NCI-H526 treated with DMSO at 0.1 percent for 48 hours (cell line): ENCODE measurements at places on chromosomes 2 and 18.
A peak's percentile ranks its signal among the peaks of the same experiment; 100 is the strongest.

GRCh38 chr18:34159691-34160185, 65.0 kb downstream of the NOL4 start:
- peak; percentile 9 for DNase-seq

DNA sequence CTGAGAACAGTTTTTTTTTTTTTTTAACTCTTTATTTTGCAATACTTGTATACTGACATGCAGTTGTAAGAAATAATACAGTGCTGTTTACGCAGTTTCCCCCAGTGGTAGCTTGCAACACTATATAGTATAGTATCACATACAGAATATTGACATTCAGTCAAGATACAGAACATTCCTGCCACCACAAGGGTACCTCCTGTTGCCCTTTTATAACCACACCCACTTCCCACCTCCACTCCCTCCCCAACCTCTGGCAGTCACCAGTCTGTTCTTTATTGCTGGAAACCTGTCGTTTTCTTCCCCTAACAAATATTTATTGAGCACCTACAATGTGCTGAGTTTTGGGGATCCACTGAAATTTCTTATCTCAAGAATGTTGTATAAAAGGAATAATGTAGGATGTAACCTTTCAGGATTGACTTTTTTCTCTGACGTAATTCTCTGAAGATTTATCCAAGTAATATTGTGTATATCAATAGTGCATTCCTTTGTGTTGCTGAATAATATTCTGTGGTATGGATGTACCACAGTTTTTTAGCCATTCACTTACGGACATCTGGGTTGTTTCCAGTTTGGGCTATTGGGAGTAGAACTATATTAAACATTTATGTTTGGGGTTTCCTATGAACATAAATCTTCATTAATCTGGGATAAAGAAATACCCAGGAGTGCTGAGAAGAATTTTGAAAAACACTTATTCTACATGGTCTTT, 51.4 kb upstream of the EML6 start:
- no peak for DNase-seq

DNA sequence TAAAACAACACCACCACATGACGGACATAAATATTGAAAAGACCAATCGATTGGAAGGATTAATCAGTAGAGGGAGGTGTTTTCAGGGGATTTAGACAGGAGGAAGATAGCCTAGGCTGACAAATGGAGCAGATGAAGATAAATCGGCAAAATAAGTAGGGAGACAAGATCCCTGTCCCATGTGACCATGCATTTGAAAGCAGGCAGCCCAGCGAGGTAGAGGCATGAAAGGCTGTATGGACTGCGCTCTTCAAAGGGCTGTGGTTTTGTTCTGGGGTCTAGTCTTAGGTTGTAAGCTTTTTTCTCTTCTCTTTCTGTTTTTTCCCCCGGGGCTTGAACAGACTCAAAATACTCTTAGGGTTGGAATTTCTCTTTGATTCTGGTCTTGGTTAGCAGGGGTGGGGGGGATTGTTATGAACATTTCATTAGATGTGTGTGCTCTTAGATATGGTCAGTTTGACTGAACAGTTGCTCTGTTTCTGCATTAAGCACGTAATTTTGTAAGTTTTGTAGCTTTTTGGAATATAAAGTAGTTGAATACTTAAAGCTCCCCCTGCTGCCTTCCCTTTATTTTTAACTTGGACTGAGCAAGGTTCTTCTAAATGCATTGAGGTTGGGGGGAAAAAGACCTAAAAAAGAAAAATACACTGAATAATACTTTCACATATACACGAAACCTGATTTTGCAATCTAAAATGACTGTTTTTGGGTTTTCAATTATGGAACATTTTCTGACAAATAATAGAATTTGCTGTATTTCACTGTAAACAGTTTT, 32.2 kb downstream of the ZNF532 start:
- DNase-seq = no peak

- DNase-seq = no peak
Observed at GRCh38 chr2:206273905-206274304, 558 bp upstream of the ZDBF2 start.

DNA sequence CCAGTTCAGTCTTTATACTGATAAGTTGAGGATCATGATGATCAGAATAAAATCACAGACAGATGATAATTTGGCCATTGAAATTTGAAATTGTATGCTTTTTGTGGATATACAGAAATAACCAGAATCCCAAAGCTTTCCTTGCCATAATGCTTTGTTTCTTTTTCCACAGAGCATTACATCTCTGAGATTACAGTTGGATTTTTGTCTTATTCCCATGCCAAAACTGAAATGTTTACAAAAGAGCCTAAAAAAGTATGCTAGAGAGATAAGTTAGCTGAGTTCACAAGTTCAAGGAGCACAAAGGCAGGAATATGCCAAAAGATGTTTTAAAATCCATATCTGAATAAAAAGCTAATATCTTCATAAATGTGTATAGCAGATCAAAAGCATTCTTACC, 321.3 kb downstream of the PID1 start:
- DNase-seq = no peak

DNA sequence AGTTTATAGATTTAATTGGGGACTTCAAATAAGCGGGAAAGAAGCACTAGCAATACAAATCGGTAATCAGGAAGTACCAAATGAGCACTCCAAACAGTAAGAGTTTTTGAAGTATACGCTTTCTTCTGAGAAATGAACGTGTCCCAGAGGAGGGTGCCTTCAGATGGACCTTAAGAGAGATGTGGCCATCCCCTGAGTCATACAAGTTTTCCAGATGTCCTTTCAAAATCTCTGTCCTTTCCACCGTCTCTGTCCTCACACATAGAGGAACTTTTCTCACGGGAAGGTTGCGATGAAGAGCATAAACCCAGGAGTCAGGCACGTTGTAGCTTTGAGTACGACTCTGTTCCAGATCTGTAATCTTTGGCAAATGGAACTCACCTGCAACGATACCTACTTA, 1.7 kb upstream of the SMAD2 start:
- no peak for DNase-seq

DNA sequence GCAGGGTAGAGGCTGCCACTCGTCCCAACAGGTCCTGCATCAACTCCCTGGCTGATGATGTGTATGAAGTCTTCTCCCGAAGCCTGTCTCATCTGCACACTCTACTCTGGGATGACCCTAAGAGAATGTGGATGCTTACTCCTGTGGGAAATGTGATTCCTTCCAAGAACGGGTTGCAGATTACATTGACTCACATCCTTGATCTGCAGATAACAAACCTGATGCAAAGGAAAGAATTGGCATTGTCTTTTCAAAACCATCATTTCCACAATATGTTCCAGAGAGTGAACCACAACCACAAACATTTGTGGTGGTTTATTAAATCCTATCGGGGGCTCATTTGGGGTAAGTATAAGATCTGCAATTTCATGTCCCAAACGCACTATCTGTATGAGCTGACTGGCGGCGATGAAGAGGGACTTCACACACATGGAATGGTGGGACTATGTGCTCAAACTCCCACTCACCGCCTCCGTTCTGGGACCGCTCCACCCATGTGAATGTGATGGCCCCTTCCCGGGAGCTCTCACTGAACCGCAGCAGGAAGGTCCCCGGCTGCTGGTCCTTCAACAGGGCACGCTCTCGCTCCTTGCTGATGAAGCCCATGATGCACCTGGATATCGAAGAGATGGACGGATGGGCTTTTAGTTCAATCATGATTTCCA, 35.5 kb downstream of the STAT1 start:
- no peak for DNase-seq

DNA sequence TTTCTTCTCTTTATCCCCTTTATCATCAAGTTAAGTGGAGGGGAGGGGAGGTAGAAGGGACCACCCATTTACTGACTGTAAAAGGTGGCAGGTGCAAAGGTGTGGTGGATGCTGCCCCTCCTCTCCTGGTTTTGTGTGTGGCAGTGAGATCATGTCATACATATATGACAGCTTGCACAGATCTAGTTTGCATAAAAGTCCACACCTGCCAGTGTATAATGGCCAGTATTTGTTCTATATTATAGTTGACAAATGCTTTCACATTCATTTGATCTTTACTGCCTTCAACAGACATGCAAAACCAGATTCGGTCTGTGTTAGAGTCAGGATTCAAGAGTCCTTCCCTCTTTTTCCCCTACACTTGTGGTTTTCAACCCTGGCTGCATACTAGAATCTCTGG, 55.1 kb downstream of the TGFA start:
- peak; percentile 98 for DNase-seq

- DNase-seq = no peak
Observed at GRCh38 chr2:17313261-17313660, 205.0 kb downstream of the RAD51AP2 start.

DNA sequence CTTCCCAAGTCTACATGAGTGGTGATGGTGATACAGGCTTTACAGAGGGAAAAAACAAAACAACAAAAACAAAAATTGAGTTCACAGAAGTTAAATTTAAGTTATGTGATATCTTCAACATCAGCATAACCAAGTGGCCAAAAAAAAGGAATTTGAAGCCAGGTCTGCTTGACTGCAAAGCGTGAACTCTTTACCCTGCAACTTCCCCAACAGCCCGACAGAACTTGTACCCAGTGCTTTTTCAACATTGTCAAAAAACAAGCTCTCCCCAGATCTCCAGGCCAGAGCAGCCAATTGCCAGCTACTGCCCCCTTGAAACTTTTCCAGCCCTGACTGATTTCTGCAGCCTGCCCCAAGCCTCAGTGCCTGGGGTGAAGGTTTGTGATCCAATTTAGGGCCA, 76.7 kb downstream of the RNF144A start:
- no peak for DNase-seq

DNA sequence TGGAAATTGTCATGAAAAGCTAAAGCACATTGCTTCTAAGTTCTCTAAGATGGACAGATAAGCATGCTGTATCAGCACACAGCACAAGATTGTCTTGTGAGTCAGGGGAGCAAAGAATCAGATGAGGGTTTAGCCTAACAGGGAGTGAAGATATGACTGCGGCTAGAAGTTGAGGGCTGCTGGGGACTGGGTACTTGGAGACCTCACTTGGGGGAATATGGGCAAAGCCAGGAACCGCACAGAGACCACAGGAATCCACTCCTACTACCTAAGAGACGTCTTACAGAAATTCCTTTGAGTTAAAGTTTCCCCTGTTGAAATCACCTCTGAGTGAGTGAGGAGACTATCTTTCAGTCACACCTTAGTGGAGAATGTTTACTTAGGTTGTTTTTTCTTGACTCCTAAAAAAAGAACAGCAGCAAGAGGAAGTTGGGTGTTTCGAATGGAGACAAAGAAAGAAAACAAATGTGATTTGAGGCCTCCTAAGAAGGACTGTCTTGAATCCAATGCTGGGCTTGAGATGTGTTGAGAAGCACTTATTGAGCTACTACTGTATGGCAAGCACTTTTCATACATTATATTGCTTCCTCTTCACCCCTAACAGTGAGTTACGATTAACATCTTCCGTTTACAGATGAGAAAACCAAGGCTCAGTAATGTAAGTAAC, 100.7 kb downstream of the ANKRD44 start:
- DNase-seq = no peak

DNA sequence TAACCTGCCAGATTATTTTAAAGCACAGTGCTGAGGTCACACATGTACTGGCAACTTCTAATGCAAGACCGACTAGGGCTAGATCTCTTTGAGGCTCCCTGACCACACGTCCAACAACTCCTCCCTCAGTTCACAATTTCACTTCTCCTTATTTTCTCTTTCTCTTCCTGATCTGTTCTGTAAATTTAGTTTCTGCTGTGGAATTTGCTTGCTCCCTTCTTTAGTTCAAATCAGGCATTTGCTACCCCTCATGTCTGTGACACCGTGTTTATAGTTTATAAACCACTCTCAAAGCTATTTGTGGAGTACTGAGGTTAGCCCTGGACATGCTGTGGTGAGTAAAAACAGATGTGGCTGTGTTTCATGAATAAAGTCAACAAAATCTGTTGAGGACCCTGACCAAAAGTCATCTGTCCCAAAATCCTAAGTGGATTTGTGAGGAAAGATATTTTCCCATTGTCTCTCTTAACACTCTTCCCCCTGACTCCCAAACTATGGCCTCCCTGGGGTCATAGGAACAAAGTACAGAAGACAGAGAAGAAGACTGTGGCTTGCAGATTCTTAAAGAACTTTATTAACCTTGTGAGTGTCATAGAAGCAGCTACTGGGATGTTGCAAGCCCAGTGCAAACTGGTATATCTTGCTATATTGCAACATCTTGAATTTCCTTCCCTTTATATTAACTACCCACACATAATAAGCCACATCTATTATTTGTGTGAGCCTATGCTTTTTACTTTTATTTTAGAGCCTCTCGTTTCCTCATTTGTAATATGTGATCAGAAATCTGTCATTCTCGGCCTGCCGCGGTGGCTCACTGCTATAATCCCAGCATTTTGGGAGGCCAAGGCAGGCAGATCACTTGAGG, 3.5 kb upstream of the NAGK start:
- DNase-seq = no peak

DNA sequence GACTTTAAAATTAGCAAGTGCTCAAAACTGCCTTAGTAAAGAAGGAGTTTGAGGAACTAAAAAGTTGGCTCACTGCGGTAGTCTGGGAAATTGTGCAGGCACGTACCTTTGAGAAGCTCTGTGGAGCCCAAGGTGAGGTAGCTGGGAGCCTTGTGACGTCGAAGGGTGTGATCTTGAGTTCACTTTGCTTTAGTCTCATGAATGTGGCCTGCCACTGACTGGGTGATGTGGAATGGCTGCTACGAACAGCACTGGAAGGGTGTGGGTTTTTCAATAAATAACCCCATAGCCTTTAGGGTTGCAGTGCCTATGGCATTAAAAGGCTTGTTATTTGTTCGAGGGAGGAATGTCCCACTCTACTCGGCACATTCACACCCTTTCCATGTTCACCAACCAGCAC, 312.3 kb downstream of the PRKCE start:
- DNase-seq = no peak

GRCh38 chr2:112944971-112945370, 32.8 kb upstream of the IL36G start:
- no peak for DNase-seq

- no peak for DNase-seq
Observed at GRCh38 chr2:67649331-67650261, 252.5 kb downstream of the ETAA1 start.

DNA sequence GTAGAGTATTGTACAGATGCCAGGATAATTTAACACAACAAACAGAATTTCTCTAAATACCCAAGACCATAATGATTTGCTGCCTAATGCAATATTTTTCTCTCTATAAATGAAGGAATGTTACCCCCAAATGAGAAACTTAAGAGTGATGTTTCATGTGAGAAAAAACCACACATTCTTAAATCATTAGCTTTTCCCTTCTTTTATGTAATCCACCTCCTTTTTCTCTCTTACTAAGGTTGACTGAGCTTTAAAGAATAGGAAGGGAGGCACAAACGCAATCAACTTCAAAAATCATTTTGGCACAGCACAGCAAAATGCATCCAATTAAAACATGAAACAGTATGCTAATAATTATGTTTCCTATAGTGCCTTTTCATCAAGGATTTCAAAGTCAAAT, 698.1 kb upstream of the CDH2 start:
- no peak for DNase-seq

- DNase-seq = no peak
Observed at GRCh38 chr18:29062921-29063320, 886.0 kb upstream of the CDH2 start.
